ENCODE measurements at places on chromosomes 12 and 14.

DNA sequence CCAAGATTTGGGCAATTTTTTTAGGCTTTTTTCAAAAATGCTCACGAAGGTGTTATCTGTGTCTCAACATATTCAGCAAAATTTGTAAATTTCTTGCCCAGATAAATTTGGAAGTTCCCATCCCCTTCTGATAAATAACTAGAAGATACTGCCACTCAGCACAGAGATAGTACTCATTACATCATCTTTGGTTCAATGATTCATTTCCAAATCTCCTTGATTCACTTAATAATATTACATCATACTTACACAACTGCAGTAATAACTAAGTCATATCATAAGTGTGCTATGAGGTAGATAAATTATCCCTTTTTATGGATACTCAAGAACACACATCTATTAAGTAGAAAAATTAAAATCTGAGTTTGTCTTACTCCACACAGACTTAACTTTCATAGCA, 89.4 kb downstream of the RPAP3 start:
- no peak for DNase-seq

- DNase-seq: no peak
Measured at GRCh38 chr12:93146263-93146939, 217.3 kb upstream of the EEA1 start.

- DNase-seq: no peak
Measured at GRCh38 chr12:88638388-88638787, 58.1 kb upstream of the KITLG start.

DNA sequence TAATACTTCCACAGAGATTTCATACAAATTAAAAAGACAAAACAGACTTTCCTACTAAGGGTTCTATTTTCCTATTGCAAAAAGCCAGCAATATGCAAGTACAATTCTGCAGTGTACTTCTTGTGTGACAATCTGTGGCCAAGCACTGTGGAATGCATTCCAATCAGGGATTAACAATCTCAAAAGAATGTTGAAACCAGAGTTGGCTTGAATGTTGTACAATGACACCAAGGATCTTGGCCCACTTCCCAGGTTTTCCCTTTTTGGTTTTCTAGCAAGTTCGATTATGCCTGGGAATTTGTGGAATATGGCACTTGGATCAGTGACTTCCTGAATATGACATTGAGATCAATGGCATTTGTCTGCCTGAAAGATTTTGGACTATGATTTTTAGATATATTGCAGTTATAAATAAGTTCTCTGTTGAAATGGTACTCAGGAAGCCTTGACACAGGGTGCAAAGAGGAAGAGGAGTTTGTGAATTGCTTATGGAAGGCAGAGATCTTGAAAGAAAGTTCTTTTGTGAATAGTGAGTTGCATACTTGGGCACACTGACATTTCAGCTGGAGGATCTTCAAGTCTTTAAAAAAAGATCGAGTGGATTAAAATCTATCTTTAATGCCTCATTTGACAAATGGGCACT, 81.4 kb upstream of the FERMT2 start:
- peak; percentile 53 for DNase-seq

- no peak for DNase-seq
Measured at GRCh38 chr12:117189725-117190209, 503 bp downstream of the FBXO21 start.

- DNase-seq: no peak
Measured at GRCh38 chr12:88856201-88856600, 275.9 kb upstream of the KITLG start.

DNA sequence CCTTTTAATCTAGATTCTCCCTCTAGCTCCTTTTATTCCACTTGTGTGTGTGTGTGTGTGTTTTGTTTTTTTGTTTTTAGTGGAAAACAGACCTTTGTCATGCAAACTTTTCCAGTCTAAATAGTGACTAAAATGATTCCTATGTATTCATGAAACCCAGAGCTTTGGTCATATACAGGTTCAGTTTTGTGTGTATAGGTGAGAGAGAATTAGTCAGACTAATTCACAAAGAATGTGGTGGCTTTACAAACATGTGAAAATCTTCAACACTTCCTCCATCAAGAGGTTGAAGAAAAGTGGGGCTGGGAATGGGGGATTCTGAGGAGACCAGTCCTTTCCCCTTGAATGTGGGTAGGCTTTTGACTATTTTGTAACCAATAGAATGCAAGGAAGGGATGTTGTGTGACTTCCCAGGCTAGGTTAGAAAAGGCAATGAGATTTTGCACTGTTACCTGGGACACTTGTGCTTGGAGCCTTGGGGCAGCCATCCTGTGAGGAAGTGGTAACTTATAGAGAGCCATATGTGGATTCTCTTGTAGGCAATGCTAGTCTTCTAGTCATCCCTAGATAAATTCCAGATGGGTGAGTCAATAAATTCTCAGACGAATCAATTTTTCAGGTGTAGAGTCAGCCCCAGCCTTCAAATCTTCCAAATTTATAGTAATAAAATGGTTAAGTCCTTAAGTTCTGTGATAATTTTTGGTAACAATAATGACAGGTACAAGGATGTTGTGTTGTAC, 236.1 kb downstream of the CEP128 start:
- no peak for DNase-seq

DNA sequence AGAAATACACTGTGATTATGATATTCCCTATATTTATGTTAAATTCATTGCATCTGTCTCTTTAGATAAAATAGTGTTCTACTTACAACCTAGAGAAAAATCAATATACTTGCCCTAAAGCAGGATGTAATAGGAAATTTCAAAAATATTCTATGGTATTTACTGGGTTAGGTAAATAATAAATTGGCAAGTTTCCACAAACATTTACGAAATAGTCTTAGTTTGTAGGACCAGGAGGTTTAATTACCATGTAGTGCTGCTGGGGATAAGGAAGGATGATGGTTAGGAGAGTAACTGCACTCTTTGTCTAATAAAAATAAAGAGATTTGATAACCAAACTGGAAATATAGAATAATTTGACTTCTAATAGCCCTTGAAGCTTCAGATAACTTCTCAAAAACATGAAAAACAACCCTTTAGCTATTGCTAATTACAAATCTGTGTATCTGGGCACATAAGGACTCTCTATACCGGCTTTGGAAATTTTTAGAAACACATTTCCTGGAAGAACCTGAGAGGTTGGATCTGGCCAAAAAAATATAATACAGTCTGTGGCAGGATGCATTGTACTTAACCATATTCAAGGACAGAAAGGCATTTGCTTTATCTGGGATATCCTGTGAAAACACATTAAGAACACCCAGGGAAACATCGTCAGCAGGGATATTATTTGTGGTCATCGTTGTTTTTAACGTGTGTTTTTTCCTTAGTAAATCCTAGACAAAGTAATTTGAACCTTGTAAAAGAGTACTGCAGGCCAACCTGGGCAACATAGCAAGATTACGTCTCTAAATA, 36.7 kb upstream of the TMCC3 start:
- no peak for DNase-seq

DNA sequence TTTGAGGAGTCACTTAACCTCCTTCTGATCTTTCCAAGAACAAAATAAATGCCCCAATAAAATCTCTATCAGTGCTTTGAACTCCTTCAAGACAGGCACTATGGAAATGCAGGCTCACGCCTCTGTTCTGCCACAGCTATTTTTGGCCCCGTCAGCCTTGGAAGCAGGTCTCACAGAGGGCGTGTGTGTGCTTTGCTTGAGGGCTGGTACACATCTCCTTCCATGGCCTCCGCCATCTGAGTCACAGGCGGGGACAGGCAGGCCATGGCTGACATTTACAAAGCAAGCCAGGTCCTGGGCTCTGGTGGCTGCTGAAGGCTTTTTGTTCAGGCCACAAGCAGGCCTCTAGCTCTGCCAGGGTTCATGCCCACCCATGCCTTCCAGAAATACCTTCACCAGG, 16.0 kb downstream of the PRIMA1 start:
- no peak for DNase-seq

DNA sequence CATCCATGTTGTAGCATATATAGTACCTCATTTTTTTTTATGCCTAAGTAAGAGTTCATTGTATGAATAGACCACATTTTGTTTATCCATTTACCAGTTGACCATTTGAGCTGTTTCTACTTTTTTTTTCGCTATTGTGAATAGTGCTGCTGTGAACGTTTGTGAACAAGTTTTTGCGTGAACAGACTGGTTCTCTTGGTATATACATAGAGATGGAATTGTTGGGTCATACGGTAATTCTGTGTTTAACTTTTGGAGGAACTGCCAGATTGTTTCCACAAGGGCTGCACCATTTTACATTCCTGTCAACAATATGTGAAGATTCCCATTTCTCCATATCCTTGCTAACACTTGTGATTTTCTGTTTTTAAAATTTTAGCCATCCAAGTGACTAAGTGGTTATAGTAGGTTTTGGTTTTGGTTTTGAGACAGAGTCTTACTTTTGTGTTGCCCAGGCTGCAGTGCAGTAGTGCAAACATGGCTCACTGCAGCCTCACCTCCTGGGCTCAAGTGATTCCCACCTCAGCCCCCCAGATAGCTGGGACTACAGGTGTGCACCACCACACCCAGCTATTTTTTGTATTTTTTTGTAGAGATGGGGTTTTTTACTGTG, 68.3 kb upstream of the AMN start:
- no peak for DNase-seq

GRCh38 chr12:104583301-104583700, 126.6 kb downstream of the CHST11 start:
- DNase-seq: no peak

GRCh38 chr14:70955543-70956480, 48.6 kb downstream of the PCNX1 start:
- peak; percentile 3 for DNase-seq

DNA sequence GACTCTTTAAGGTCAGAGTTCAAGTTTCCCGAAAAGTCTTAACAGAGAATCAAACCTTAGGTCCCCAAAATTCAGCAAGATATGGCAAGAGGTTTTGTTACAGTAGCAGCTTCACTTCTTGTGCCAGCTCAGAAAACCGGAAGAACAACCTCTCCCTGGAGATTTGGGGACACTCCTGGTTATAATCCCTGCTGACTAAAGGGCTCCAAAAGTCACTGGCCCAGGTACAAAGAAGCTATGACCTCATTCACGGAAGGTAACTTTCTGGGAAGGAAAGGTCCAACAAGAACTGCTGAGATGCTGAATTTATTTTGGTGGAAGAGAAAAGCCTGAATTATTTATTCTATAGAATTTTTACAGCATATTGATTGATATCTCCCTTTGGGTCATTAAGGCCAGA, 55.6 kb upstream of the DIO2 start:
- DNase-seq: no peak

GRCh38 chr12:118651487-118651886, 275.1 kb downstream of the SUDS3 start:
- DNase-seq: no peak

- peak; percentile 44 for DNase-seq
Measured at GRCh38 chr12:124568431-124569374, 1.3 kb upstream of the NCOR2 start.

GRCh38 chr14:103377522-103378037, 7.6 kb upstream of the MARK3 start:
- no peak for DNase-seq

- DNase-seq: no peak
Measured at GRCh38 chr12:106978035-106978800, 8.7 kb downstream of the MTERF2 start.
